ENCODE measurements at places on chromosomes 1 and 21.
A peak's percentile ranks its signal among the peaks of the same experiment; 100 is the strongest.

DNA sequence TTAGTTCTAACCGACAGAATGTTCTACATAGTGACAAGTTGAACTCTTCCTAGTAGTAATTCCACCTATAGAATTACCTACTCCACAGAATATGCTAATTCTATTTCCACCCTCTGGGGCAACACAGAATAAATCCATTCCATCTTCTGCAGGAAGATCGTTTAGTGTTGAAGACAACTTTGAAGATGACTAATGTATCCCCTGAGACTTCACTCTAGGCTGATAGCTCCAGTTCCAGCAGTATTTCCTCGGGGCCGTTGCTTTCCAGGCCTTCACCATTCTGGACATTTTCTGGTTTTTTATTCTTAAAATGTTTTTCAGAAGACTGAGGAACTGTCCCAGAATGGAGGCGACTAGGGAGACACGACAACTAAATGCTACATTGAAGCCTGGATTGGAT, 61.0 kb upstream of the CSF1 start:
- no peak for DNase-seq

DNA sequence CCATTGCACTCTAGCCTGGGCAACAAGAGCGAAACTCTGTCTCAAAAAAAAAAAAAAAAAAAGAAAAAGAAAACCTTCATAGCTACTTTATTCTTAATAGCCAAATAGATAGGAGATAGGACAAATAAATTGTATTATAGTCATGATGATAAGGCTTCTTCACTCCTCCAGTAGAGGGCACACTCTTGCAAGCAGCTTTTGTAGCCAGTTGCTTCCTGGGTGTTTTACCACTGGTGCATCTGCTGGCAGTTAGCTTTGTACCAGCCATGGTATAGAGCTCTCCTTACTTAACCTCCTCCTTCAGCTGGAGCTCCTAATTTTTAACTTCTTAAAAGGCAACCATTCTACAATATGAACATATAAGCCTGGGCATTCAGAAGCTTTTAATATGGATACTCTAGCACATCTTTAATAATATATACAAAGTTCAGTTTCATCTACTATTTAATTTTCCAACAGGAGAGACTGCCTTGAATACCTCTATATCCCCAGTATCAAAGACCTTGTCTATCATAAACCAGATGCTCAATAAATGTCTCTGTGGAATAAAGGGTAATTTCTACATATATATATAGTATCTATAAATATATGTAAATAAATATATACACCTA, 35.8 kb downstream of the EVI5 start:
- peak; percentile 87 for DNase-seq

GRCh38 chr1:109252893-109253802, 3.8 kb downstream of the CELSR2 start:
- DNase-seq = no peak

GRCh38 chr1:202439308-202439707, 90.8 kb downstream of the PPP1R12B start:
- no peak for DNase-seq

GRCh38 chr1:7704214-7705047, 66.7 kb upstream of the VAMP3 start:
- peak; percentile 79 for DNase-seq

DNA sequence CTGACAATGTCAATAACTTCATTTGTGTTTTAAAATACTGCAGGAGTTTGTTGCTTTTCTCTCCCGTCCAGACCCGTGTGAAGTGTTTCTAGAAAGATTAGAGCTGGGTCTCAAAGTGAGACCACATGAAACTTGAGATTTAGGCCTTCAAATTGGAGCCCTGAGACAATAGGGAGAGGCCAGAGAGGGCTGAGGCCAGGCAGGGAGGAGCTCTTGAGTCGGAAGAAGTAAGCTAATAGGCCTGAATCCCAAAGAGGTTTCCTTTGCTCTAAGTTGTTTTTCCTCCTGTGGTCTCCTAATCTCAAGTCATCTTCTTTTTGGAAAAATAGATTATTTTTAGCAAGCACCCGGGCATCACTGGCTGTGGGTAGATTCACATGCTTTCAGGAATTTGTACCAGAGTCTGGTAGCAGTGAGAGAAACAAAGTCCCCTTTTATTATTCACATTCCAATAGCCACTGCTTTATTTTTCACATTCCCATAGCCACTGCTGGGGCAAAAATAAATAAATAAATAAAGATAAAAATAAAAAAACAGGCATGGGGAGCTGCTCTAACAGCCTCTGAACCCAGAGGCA, 25.6 kb downstream of the CD244 start:
- DNase-seq = no peak

DNA sequence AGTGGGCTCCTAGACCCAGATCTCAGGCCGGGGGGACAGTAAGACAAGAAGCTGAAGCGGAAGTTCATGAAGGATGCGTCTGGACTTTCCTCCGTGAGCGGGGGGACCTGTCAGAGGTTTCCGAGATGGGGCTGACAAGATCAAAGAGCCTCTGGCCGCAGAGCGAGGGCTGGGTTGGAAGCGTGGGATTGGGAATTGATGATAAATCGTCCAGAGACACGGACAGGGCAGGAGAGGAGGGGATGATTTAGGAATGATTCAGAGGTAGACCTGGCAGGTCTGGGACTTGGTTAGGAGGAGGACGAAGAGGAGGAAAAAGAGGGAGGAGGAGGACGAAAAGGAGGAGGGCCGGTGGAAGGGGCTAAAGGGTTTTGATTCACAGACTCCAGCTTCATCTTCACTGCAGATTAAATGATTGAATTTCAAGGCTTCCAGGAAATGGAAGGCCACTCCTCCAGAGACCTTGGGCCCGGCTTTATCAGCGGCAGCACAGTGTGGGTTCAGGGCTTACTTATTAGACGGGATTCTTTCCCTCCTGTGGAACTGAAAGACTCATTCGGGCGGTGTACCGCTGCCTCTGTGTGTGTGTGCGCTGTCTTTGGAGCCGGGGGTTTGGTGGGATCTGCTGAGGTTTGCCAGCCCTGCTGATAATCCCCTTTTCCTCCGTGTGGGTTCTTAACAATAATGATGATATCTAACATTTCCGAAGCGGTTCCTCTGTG, 85.7 kb upstream of the SLC45A1 start:
- no peak for DNase-seq

GRCh38 chr21:18954441-18954844, 550.9 kb upstream of the TMPRSS15 start:
- DNase-seq = no peak
